ENCODE measurements at places on chromosomes 16 and 17.

- no peak for DNase-seq
These were observed 1465.0 kb upstream of the GOT2 start for GRCh38 chr16:60199150-60199549.

GRCh38 chr16:88626646-88627045 lies 11.7 kb upstream of the IL17C start:
- no peak for DNase-seq

DNA sequence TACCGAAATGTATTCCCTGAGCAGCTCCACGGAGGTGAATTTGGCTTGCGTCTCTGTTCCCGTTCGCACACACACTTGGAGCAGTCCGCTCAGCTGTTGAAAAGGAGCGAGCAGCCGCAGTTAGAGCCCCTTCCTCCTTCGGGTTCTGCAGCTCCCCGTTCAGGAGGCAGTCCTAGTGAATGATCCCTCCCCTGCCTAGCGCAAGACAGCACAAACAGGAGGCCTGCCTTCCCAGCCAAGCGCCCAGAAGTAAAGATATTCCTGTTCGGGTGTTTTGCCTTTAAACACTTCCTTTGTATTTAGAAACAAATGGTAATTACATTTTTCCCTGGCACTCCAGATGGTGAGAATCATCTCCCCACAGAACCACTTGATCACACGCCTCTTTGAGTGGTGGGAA lies 64.7 kb downstream of the ABCC12 start:
- no peak for DNase-seq

- DNase-seq: no peak
These were observed 46.7 kb upstream of the KDM8 start for GRCh38 chr16:27156579-27156978.

GRCh38 chr16:9934723-9935508 lies 247.3 kb downstream of the GRIN2A start:
- DNase-seq: no peak

GRCh38 chr16:70610273-70611223 lies 35.8 kb upstream of the IL34 start:
- DNase-seq: no peak

GRCh38 chr17:45787044-45787443 lies 2.9 kb downstream of the CRHR1 start:
- no peak for DNase-seq

- DNase-seq: no peak
These were observed 29.3 kb downstream of the MAPT start for GRCh38 chr17:45923511-45924268.

DNA sequence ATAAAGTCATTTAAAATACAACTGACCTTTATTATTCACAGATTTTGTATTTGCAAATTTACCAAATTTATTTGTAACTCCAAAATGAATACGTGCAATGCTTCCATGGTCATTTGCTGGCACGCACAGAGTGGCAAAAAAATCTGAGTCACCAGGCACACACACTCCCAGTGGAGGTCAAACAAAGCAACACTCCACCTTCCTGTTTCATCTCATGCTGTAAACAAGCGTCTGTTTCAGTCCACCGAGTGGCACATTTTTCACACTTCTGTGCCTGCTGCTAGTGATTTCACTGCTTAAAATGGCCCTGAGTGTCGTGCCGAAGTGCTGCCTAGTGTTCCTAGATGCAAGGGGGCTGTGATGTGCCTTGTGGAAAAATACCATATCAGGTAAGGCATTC lies 17.8 kb upstream of the ITGAE start:
- no peak for DNase-seq

DNA sequence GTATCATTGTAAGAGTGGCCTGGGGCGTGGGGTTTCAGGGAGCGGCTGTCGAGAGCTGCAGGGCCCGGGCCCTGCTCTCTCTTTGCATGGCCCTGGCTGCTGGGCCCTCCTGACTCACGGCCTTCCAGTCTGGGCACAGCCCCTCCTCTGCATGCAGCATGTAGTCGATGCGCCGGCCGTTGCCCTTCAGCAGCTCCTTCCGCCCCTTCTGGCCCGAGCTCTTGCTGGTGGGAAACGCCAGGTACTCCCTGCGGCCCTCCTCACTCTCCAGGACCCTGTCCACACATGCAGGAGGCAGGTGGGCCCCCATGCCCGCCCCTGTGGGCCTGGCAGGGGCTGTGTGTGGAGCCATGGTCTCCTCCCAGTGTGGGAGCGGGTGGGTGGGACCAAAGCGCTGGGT lies 50.7 kb downstream of the PRMT7 start:
- no peak for DNase-seq

DNA sequence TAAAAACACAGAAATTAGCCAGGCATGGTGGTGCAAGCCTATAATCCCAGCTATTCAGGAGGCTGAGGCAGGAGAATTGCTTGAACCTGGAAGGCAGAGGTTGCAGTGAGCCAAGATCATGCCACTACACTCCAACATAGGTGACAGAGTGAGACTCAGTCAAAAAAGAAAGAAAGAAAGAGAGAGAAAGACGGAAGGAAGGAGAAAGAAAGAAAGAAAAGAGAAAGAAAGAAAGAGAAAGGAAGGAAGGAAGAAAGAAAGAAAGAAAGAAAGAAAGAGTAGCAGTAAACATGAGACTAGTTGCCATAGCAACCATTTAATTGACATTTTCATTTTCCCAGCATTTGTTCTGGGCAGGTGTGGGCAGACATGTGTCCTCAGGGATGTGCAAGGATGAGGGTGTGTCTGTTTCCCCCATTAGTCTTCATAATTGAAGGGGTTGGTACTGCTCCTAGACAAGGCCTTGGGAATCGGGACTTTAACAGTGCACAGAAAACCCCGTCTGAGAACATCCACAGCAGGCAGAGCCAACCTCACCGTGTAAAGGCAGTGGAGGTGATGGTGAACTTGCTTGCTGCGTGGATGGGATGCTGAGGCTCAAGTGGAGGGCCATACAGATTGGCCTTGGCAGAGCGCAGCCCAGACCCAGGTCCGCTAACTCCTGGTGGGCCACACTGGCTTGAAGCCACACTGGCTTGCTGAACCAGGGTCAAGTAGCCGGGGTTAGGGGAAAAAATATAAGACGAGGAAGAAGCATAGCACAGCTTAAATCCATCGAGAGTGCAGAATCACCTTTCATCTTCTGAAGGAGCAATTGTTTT lies 35.2 kb upstream of the KIFC3 start:
- DNase-seq: no peak

- no peak for DNase-seq
These were observed 15.0 kb downstream of the CACNG1 start for GRCh38 chr17:67059372-67059771.

DNA sequence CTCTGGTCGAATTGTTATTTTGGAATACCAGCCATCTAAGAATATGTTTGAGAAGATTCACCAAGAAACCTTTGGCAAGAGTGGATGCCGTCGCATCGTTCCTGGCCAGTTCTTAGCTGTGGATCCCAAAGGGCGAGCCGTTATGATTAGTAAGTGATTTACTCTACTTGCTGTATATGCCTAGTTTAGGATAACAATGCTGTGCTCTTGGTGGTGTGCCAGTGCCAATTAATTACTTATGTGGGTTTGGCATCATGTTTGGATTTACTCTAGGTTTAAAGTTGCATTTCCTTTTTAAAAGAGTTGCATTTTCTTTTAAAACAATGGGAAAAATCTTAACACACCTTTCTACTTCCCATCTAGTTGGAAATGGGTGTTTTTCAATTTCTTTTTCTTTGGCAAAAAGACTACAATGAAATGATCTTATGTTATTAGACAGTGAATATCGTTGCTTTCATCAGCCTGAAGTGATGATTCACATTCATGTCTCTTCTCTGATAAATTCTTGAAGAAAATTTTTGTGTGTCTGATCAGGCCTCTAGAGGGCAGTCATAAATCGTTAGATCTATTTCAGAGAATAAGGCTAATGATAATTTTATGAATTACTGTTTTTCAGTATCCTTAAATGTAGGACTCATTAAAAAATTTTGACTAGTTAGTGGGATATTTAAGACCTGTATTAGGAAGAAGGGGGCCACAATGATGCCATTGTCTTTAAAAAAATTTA lies 5.6 kb downstream of the SF3B3 start:
- DNase-seq: peak; percentile 44

GRCh38 chr16:23807028-23807427 lies 28.8 kb upstream of the PRKCB start:
- no peak for DNase-seq

DNA sequence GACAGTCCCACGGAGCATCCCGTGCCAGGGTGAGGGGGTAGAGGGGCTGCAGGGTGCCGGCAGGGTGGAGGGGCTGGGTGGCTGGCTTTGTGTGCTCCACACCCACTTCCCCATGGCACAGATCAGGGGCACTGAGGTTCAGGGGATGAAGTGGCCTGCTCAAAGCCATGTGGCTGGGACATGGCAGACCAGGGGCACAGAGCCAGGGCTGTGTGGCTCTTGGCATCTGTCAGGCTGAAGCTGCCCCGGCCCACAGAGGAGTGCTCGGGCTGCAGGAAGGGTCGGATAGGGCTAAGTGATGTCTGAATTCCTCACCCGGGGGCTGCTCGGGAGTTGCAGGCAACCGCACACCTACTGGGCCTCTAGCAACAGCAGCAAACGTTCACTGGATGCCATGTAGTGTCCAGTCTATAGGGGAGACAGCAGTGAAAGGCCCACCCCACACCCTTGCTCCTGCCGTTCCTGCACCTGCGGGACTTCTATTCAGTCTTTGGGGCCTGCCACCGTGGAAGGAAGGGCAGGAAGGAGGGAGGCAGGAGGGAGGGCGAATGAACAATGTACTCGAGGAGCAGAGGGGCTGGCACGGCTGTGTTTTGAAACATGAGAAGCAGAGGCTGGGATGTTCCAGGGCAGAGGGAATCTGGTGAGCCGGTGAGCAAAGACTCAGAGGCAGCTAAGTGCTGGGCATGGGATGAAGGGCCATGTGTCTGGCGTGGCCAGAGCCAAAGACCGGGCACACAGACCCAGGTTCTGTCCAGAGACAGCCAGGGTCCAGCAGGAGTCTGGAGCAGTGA lies 15.1 kb downstream of the SLC5A10 start:
- DNase-seq: no peak

- DNase-seq: no peak
These were observed 7.4 kb upstream of the FN3KRP start for GRCh38 chr17:82709024-82709675.

DNA sequence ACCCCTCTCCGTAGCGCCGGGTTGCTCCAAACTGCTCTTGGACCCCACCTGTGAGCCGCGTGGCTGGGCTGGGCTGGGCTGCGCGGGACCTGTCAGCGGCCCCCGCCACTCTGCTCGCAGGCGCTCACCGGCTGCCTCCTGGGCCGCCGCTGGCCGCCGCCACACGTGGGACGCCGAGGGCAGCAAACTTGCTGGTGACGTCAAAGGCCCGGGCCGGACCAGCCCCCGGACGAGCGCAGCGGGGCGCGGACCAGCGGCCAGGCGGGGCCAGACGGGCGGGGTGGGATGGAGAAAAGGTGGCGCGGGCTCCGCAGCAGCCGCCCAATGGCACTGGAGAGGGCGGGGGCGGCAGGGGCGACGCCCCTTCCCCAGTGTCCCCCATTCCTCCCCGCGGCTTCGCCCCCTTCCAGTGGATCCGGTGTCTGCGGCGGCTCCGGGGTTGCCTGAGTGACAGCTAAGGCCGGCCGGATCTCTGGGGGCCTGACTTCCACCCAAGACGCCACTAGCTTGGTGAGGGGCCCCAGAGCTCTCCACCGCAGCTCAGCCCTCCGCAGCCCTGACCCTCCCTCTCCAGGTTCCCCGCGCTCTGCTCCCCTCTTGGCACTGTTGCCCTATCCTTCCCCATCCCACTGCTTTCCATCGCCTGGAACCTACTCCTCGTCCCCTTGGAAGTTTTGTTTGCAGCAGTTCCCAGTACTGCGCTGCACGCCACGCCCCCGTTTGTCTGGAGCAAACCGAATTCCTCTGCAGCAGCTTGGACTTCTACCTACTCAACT lies at the start of gene HS3ST3A1:
HS3ST3A1 (minus strand) TSS at position 154 of the 776 bp plus-strand sequence. CDS start 800 bp downstream, outside the sequence.
- no peak for DNase-seq

- DNase-seq: no peak
These were observed 11.9 kb downstream of the EPN2 start for GRCh38 chr17:19248928-19249574.

DNA sequence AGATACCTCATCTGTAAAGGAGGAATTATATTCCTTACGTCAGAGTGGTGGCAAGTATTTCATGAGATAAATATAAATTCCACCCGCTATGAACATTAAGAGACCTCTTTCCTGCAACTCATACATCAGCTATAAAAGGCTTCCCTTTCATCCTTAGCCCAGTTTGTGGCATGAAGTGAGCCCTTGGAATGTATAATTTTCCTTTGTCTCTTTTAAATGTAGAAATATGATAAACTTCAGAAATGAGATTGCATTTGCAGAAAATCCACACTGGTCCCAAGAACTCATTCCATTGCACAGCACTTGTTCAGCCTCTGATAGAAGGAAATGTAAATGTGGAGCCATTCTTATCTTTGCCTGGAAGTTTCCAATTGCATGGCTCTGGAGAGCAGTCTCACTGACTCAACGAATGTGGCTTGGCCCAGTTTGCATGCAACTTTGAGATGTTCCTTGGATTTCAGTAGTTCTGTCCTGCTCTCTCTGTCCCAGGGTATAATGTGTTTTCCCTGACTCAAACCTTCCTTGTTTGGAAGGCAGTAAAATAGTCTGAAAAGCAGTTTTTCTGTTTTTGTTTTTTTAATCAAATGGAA lies 746.4 kb downstream of the CDH11 start:
- no peak for DNase-seq

DNA sequence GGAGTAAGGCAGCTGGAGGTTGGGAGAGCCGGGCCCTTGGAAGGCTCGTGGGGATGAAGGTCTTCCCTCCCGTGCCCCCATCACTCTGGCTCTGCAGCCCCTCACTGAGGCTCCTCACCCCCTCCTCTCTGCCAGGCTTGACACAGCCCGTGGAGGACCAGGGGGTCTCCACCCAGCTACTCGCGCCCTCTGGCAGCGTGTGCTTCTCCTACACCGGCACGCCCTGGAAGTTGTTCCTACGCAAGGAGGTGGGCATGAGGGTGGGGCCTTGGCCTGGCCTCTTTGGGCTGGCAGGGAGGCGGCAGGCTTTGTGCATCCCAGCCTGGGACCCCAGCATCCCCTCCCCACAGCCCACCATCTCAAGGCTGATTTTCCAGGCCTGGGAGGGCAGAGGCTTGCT lies 15.6 kb upstream of the SMIM5 start:
- DNase-seq: no peak
